ENCODE measurements at places on chromosomes 4 and X.

GRCh38 chr4:128565565-128566186, 243.8 kb upstream of the JADE1 start:
- peak; percentile 15 for DNase-seq

- peak; percentile 83 for DNase-seq
Observed at GRCh38 chr4:182113779-182114178, 129.4 kb upstream of the TENM3 start.

DNA sequence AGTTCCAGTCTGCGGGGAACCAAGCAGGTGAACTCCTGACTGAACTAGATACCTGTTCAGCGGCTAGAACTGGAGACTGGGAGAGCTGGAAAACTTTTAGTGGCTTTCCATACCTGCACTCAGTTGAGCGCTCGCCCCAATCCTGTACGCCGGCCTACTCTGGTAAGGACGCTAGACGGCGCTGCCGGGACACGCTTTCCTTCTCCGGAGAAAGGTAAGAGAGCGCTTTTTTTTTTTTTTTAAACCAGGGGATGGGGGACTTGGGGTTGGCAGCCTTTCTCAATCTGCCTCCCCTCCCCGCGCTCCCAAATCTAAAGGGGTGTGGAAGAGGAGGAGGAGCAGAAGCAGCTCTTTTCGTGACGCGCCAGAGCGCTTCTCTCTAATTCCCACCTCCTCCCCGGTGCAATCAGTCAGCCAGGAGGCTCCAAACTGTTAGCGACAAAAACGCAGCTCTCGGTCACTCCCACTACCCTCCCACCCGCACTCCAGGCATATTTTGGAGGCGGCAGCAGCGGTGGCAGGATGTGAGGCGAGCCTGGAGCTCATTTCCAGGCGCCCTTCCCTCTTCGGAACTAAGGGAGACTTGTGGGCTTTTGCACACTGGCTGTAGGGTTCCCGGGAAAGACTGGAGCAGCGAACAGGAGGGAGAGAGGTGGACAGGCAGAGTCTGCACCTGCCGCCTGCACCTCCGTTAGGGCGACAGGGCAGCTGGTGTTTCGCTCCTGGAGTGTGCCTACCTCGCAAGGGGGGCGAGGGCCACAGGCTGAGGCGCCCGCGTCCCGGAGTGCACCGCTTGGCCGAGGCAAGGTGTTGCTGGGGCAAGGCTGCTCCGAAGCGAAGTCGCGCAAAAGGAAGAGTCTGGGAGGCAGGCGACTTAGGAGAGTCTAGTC, at the start of gene IL1RAPL2:
Gene IL1RAPL2, plus strand, starts transcription at position 409 of the 890 bp plus-strand sequence.
- DNase-seq: no peak

DNA sequence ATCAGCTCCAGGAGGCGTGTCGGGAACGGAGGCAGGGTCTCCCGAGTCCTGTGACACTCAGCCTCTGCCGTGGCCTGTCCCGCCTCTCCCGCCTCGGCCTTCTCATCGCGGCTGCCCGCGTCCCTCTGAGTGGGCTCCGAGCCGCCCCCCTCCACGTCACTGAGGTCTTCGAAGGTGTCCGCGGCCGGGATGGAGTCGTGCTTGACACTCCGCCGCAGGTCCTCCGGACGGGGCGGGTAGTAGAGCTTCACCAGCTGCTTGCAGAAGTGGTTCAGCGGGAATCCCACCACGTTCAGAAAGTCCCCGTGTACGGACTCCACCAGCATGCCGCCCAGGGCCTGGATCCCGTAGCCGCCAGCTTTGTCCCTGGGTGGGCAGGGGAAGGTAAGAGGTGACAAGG, 25.0 kb downstream of the ASMTL start:
- no peak for DNase-seq

- peak; percentile 94 for DNase-seq
Observed at GRCh38 chr4:87390891-87391575, at the start of gene HSD17B11. HSD17B11 (minus strand) TSS chr4:87391188; CDS start chr4:87391070, 118 bp downstream.

DNA sequence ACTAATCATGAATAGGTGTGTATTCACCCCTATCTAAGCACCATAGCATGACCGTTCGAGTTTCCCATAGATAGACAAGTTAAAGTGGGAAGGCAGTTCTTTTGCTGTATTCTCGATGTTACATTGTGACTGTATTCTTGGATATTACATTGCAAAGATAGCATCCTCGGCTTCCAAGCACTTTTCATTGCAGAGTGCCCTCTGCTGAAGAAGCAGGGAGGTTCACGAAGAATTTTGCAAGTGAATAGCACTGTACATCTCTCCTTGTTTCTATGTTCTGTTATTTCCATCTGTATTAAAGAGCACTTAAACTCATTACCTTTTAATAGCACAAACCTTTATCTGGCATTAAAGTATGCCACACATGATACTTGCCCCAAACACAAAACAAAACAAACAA, 426.7 kb upstream of the ARX start:
- DNase-seq: no peak

- DNase-seq: peak; percentile 82
Observed at GRCh38 chr4:122151982-122152710, at the start of gene BLTP1. BLTP1 (plus strand) TSS chr4:122152331; CDS start chr4:122170648, 18,317 bp downstream.

- DNase-seq: peak; percentile 49
Observed at GRCh38 chr4:15702941-15703403, at the start of gene BST1. BST1 (plus strand) TSS chr4:15703065; CDS start chr4:15703145, 80 bp downstream.

DNA sequence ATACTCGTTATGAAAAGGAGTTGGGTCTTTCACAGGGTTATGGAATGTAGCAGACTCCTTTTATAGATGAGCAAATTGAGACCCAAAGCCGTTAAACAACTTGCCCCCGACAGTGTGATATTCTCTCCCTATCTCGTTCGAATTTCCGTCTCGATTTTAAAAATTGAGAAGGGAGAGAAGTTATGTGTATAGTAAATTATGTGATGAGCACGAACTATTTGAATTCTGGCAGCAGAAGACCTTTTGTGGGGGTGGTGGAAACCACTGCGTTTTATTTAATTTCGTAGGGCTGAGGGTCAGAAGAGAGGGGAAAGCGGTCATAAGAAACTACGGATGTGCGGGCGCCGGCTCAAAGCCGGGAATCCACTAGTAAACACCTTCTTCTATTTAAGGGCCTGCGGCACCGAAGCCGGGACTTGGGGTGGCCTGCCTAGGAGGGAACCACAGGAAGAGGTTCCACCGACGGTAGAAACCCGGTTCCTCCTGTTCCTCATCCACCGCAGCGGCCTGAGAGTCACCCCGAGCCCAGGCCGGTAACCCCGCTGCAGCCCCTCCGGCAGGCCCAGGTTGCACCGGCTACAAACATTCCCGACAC, 1.5 kb upstream of the DDX3X start:
- DNase-seq: no peak

DNA sequence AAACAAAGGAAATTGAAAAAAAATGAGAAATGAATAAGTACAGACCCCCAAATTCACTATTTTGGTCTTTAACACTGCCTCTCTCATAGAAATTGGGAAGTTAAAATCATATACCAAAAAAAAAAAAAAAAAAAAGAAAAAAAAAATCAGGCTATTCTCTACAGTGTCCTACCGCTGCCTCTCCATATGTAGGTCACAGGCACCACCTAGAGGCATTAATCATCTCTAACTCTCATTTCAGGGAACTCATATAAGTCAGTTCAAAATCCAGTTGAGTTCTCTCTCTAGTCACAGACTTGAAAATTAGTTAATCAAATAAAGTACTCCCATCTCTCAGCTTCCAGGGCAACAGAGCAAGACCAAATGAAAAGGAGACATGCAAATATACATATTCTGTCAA, 47.9 kb downstream of the COX18 start:
- DNase-seq: peak; percentile 49

DNA sequence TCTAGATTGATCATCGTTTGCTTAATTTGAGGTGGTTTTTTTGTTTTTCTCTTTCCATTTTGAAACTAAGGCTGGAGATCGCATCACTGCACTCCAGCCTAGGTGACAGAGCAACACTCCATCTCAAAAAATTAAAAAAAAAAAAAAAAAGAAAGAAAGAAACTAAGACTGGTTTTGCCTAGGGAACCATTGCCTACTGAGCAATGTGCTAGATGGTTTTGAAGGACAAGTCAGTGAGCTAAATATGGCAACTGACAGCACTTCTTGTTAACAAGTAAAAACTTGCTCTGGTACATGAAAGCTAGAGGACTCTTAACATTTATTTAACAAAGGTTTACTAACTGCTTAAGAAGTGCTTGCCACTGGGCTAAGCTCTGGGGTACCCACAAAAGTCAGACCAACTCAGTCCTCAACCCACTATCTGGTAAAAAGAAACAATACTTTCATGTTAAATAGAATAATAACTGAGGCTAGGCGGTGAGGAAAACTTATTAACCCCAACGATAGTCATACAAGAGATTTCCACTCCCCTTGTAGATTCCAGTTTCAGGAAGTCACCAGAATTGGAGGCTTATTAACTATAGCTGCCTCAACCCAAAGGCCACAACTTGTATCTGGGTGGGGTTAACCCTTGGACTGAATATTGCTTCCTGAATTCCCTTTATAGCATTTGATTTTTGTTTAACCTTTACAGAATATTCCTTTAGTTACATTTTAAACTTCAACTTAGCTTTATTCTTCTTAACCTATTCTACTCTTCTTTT, 111.6 kb downstream of the FRYL start:
- DNase-seq: no peak

GRCh38 chrX:103343105-103343504, 13.1 kb downstream of the TCEAL7 start:
- DNase-seq: peak; percentile 32

DNA sequence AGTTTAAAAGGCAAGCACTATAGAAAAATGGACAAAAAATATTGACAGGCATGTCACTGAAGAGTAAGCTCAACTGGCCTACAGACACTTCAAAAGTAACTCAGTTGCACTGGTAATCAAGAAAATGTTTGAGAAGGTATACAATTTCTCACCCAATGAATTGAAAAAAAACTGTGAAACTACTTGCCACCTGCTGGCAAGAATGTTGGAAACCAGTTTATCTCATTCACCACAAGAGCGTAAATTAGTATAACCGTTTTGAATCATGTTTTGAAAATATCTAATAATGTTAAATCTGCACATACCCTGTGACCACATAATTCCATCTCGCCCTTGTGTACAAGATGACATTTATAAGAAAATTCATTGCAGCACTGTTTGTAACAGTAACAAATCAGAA, 31.7 kb downstream of the TXK start:
- no peak for DNase-seq

- DNase-seq: no peak
Observed at GRCh38 chrX:72037601-72038000, 94.1 kb downstream of the RTL5 start.

DNA sequence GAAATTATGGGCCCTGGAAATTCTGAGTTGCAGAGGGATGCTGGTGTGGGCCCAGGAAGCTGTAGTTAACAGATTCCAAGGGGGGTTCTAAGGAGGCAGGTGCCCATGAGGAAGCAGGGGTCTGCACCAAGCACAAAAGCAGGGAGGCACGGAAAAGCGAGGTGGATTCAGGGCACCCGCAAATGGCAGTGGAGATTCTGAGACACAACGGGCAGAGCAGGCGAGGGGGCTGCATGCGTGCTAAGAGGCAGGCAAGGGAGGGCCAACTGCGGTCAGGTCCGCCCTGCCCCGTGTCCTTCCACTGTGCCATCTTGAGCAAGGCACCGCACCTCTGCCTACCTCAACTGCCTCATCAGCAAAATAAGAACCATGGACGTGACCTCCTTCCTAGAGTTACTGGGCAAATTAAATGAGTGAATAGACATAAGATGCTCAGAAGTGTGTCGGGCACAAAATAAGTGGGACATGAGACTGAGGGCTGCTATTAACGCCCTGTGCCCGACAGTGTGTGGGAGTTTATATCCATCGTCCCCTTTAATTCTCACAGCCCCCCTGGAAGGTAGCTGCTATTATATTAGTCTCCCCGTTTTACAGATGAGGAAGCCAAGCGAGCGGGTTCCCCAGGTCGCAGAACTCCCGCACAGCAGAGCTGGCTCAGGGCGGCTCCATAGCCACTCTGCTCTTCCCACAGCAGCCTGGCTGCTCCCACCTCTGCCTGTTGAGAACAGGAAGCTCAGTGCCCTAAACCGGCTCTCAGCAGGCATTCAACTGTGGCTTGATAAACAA, 67.6 kb downstream of the PPP2R2C start:
- no peak for DNase-seq

GRCh38 chr4:70183168-70183939, 12.2 kb upstream of the ODAM start:
- DNase-seq: peak; percentile 38

DNA sequence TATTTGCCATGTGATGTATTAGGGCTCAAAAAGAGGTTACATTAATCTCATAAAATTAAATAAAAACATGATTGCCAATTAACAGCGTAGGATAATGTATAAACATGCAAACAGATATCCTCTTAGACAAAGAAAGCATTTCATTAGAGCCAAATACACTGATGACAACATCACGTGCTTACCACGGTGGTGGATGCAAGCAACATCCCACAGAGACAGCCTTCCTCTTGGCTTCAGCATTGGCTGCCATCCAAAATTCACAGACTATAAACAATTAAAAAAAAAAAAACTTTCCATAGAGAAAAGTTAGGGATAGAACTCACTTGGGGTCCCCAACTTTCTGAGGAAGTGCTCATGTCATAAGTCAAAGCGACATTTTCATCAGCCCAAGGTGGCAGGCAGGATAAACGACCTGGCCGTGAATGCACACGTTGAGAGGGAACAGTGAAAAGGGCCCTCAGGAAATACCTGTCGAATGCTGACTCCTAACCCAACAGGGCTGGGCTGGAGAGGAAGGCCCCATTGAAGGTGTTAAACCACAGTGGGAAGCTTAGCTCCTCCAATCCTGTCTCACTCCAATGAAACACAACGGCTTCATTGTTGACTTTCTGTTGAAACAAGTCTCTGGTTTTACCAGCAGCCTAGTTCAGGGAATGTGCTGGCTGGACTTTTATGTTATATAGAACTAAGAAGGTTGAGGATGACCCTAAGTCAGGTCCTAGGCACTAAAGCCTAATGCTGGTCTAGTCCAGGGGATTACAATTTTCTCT, 48.4 kb downstream of the IDS start:
- DNase-seq: no peak

GRCh38 chr4:36267486-36268268, 13.7 kb upstream of the DTHD1 start:
- no peak for DNase-seq

DNA sequence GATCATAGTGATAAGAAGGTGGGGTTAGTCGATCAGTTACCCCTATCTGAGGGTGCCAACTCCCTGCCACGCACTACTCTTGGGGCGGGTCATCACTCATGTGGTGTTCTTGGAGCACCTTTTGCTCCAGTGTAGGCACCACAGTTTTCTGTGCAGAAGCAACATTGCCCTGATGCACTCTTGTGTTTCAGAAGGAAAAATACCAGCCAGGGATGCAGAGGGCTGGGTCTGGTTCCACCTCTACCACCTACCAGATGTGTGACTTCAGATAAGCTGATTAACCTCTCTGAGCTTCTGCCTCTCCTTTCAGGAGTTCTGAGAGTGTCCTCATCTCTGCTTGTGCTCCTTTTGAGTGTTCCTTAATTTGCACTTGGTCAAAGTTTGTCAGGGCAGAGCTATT, 29.9 kb upstream of the PROM1 start:
- no peak for DNase-seq

DNA sequence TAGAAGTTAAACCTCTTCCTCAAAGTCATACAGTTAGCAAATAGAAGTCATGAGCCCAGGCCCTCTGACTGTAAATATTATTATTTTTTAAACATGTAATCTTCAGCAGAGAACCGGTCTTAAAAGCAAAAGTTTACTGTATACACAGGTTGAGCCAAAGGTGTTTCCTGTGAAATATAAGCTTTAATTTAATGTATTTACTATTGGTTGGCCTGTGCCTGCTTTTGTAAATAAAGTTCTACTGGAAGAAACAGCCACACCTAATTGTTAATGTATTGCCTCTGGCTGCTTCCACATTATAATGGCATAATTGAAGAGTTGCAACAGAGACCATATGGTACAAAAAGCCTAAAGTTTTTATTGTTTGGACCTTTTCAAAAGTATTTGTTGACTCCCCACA, 61.0 kb upstream of the PRDM8 start:
- no peak for DNase-seq

- DNase-seq: no peak
Observed at GRCh38 chr4:164596927-164597326, 157.0 kb upstream of the SMIM31 start.

Data from fibroblast of gingiva (primary cell).